ENCODE measurements at places on chromosomes 6 and 20.

DNA sequence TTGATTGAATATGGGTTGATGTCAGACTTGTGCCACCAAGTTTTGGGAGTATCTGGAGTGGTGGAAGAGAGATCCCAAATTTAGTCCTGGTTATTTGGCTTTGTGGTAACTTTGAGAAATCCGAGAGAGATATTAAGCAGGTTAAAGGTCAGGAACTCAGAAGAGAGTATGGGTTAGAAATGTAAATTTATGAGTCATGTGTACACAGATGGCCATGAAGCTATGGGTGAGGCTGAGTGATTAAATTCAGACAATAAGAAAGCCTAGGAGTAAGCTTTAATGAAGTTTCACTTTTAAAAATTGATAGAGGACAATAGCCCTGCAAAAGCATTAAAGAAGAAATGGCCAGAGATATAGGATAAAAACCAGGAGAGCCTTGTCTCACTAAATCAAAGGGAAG, 14.3 kb downstream of the RIMS1 start:
- no peak for DNase-seq

DNA sequence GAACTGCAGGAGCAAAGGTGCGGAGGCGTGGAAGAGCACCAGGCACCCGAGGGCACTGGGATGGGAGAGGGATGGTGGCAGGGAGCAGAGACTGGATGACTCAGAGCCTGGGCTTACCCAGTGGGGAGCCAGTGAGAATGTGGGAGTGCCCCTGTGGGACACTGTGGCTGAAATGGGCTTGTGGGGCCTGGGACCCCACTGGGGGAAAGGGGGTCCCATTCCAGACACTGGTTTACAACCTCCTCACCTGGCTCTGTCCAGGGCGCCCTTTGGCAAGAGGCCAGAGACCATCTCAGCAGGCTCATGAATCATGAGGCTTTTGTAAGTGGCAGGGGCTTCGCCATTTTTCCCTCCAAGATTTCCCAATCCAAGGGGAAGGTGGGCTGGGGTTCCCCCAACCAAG, 124.0 kb upstream of the MAFB start:
- DNase-seq: no peak

GRCh38 chr6:5325173-5325572, 63.9 kb downstream of the FARS2 start:
- no peak for DNase-seq

GRCh38 chr6:162615016-162615705, 112.4 kb downstream of the PRKN start:
- DNase-seq: no peak

- DNase-seq: no peak
These were observed 12.8 kb upstream of the MANBAL start for GRCh38 chr20:37276494-37277252.

DNA sequence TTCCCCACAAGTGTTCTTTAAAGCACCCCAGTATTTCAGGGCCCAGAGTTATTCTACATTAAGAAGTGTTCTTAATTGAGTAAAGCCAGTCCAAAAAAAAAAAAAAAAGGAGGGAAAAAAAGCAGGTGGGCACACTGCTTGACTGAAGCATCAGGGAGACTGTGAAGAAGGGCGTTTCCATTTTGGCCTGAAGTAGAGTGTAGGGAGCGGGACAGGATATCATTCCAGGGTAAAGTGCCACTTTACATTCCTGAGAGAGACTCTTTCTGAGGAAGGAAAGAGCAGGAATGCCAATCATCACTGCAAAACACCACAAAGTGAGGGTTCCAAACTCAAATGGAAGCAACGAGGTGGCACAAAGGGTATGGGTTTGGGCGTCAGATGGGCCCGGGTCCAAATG, 54.1 kb upstream of the BEND6 start:
- DNase-seq: no peak

DNA sequence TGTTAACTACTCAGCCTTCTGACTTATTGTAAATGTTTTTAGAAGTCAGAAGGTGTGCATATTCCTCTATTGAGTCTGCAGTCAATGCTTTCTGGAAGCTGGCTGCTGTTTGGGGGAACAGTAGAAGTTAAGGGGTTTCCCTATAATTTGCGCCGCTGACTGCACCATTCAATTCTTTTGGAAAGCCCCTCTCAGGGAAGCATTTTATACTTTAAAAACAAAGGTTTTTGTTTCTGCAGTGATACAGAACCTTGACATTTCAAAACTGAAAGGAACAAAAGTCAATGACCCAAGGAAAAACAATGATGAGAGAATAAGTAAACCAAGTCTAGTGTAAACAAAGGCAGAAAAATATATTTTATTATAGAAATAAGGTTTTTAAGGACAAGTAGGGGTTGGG, 120.8 kb upstream of the TNFAIP3 start:
- DNase-seq: no peak

- peak; percentile 77 for DNase-seq
These were observed 30.0 kb downstream of the KCNG1 start for GRCh38 chr20:50992733-50993457.

DNA sequence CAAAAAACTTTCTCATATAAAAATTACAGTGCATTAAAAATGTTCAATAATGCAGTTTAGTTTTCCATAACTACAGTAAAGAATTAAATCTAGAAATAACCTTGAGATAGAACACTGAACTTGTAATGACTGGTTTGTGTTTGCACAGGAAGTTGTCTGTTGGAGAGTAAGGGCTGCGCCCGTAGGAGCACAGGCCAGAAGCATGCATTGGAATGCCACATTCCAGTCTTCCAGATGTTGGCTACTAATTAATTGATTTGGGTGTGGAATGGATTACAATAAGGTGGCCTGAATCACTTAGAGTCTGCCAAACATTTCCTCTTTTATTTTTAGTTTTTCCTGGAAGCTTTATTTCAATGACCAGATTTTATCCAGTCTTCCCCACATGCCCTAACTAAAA, 582.6 kb upstream of the MMS22L start:
- DNase-seq: no peak

DNA sequence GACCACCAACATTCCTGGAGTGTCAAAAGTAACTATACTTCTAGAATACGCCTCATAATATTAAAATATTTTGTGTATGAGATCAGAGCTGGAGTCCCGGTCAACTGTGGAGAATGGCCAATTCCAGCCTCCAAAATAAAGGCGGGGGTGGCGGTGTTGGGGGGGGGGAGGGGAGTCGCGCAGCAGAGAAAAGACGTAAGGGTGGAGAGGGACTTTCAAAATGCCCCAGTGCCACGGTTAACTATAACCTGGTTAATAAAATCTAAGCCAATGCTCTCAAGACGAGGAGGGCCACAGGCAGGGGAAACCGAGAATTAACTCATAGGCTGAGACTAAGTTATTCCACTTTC, 1.3 kb downstream of the NUP153 start:
- peak; percentile 58 for DNase-seq

GRCh38 chr6:25193460-25194171, 85.6 kb upstream of the CARMIL1 start:
- DNase-seq: no peak

DNA sequence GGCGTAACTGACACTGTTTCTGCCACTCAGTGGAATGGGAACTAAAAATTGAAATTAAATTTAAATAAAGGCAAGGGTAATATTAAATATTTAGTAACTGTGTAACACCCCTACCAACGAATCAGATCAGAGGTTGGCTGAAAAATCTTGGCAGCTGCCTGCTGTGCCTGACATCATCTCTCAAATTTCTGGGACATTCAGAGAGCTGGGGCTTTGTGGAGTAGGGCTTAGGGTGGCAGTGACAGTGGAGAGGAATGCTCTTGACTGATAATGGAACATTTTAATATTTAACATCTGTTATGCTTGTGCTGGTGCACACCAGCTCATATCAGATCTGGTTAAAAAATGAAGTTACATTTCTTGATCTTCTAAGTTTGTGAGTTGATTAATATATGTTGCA, 62.2 kb downstream of the RFPL4B start:
- DNase-seq: no peak

- no peak for DNase-seq
These were observed 45.4 kb downstream of the TULP4 start for GRCh38 chr6:158357570-158358216.

DNA sequence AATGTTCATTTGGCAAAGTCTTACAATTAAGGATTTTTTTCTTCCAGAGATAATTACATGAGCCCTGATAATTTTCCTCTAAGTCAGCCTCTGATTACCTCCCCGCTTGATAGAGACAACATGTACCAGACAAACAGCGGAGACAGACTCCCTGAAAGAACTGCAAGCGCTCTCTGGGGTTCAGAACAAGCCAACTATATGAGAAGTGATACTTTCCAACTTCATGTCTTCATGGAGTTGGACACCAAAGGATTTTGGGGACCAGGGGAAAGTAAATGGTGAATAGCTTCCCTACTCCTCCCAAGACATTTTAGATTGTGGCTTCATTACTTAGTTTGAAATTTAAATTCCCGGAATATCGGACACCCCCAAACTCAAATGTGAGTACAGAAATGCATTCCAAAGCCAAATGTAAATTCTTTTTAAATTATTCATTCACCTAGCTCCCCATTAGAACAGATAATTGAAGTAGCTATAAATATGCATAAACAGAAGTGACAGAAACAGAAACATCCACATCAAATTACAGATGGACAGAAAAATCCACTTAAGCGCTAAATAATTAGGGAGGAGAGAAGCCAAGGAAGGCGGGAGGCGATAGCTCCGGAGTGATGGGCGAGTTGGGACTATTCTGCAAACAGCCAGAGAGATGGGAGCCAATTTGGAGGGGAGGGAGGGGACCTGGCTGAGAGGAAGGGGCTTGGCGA, 129.7 kb upstream of the AKAP12 start:
- no peak for DNase-seq

DNA sequence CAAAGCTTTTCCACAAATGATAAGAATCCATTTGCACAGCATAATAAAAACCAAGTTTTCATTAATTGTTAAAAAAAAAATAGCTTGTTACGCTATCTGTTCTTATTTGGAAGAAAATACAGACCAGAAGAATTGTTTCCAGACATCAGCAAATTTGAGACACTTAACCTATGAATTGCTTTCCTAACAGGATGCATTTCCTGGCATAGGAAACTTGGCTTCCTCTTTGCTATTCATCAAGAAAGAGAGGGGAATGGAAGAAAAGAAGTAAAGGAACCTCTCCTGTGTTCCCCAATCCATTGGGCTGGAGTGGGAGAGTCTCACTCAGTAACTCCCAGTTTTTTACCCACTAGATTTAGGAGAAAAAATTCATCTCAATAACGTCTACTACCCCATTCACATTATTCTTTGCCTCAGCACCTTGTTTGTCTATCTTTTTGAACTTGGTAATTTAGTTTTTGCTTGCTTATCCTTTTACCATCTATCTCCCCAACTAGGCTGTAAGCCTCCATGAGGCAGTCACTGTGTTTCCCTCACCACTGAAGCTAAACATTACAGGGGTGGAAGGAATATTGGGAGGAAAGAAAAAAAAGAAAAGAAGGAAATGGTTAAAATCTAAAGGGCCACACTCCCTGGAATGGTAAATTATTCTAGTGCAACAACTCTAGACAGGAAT, 150.3 kb downstream of the COL21A1 start:
- DNase-seq: no peak

DNA sequence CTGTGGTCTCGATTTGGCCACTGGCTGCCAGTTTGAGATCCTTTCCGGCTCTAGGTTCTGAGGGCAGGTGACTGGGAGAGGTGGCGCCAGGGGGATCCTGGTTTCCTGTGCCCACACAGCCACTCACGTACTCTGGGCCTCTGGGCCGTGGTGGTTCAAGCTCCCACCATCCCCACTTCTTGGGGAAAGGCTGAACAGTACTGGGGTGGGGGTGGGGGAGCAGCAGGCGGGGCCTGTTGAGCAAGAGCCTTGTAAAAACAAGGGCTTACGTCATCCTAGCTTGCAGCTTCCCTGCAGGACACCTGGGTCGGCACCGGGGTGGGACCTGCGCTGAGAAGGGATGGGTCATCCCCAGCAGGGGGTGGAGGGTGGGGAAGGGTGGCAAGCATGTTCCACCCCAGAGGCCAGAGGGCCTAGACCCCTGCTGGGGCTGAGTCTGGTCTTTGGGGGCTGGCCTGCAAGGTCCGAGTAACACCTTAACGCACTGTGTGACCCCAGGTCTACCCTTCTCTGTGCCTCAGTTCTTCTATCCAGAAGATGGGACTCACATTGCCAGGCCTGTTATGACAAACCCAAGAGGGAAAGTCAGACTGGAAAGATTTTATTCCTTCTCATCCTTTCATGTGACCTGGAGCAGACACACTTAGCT, 3.1 kb upstream of the CEBPB start:
- DNase-seq: no peak

DNA sequence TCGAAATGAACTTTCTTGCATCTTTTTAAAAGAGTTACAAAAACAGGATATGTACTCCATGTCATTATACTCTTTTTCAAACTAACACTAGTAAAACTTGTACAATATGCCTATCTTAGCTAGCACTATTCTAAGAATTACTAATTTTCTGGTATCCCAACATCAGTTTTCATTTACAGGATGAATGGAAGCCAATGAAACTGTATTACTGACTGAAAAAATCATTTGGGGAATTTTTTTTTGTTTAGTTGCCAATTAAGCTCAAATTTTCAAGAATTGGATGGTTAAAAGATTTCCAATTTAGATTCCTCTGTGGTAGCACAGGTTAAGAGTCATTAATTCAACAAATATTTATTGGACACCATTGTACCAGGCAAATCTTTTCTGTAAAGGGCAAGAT, 30.7 kb downstream of the TASP1 start:
- no peak for DNase-seq

- no peak for DNase-seq
These were observed 17.9 kb downstream of the SH3BGRL2 start for GRCh38 chr6:79649016-79649415.

- no peak for DNase-seq
These were observed 417.0 kb upstream of the JAG1 start for GRCh38 chr20:11090751-11091150.

- DNase-seq: no peak
These were observed 23.5 kb downstream of the PTCHD4 start for GRCh38 chr6:48087448-48087847.

GRCh38 chr6:167122041-167122826, 662 bp upstream of the CCR6 start:
- DNase-seq: no peak

GRCh38 chr6:72363844-72364740, 257.8 kb upstream of the KCNQ5 start:
- DNase-seq: no peak

DNA sequence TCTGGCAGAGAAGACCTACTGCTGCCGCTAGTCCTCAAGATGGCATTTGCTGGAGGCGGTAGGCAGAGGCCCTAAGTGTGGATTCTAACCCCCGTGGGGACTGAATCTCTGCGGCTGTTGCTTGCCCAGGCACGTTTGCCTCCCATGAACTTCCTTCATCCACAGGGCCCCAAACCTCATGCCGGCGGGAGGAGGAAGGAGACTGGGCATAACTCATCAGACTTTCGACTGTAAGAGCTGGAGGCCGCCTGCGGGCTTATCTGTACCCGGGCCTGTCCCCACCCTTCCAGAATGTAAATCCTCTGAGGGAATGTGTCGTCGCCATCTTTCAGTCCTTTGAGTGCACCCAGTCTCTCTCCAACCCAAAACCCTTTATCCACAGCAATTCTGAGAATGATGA, 990 bp downstream of the ZFP57 start:
- DNase-seq: no peak

All from hematopoietic multipotent progenitor cell treated with erythropoietin and hydrocortisone succinate and interleukin-3 and kit ligand, for 8 days (in vitro differentiated cells).